ENCODE measurements at places on chromosomes 1 and 21.

- no peak for DNase-seq
These were observed 579 bp upstream of the GTF2B start for GRCh38 chr1:88891951-88892340.

DNA sequence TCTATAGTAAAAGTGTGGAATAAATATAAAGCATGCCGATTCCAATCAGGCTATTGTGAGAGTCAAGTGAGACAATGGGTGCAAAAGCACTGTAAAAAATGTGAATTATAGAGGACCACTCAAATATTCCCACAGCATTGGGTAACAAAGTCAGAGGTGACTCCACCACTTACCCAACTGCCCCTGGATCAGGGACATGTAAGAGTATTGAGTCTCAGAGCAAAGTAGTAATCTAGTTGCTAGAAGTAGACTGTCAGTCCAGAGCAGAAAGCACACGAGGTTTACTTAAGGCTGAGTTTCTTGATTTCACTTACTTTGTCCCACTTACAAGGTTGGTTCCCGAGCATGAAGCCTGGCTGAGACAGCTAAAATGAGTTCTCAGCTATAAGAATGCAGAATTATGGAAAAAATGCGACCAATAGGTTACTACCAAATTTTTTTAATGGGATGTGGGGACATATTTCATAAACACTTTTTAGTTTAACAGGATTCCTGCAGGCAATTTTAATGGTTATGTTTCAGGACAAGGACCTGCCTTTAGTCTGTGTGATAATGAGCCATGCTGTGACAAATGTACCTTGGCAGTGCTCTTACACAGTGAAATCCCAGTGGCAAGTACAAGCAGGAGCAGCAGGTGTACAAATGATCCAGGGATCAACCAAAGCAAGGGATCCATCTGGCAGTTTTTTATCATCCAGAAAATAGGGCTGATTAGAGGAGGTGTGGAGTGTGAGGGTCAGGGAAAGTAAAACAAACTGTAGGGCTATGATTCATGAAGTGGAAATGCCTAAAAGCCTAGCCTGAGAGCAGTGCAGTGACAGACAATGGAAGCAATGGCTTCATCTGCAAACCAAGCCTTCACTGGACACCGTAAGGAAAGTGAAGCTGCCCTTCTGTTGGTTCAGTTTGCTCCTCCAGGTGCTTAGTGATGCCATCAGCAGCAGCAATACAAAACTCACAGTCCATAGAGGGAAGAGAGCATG lies 156.2 kb upstream of the SPAG17 start:
- no peak for DNase-seq

DNA sequence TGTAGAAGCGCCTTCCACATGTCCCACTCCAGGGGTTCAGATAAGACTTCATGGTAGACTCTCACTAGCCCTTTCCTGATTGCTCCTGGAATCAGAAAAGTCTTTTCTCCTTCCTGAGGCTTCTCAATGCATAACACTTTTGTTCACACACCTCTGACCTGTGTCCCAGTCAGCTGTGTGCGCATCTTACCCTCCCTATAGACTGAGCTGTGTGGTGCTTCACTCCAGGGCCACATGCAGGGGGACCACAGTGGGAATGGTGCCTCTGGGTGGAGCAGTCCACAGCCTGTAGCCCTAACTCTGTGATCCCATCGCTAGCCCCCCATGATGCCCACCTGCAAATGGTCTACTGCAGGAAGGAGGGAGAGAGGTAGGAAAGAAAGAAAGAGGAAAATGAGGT lies 84.0 kb upstream of the TLR5 start:
- no peak for DNase-seq

DNA sequence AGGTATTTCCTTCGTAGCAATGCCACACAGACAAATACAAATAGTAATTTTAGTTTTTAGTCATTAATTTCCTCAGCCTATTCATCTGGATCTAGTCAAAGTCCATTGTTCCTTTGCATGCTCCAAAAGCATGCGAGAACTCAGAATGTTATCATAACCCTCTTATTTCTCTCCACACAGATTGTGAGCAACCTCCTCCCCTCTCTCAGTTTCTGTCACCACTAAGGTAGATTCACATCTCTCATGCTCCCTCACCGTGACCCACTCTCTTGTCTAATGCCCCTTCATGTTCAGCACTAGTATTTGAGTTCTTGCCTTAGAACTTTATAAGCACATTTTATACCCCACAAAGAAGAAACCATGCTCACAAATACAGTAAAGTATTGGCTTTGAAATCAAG lies 582.4 kb downstream of the PLA2G4A start:
- DNase-seq = no peak
